ENCODE measurements at places on chromosomes 16 and 17.

- no peak for DNase-seq
These were observed 22.7 kb downstream of the GINS3 start for GRCh38 chr16:58415003-58415402.

DNA sequence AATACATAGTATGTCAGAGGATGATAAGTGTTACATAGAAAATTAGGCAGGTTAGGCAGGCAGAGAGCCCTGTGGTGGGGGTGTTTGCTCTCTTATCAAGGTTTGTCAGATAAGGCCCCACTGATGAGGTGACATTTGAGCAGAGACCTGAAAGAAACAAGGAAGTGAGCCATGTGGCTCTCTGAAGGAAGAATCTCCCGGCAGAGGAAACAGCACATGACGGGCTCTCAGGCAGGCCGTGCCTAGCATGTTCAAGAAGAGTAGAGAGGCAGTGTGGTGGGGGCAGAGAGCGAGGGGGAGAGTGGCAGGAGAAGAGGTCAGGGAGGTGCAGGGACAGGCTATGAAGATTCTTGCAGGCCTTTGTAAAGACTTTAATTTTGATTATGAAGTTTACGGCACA, 82.0 kb upstream of the ASIC2 start:
- DNase-seq: no peak

DNA sequence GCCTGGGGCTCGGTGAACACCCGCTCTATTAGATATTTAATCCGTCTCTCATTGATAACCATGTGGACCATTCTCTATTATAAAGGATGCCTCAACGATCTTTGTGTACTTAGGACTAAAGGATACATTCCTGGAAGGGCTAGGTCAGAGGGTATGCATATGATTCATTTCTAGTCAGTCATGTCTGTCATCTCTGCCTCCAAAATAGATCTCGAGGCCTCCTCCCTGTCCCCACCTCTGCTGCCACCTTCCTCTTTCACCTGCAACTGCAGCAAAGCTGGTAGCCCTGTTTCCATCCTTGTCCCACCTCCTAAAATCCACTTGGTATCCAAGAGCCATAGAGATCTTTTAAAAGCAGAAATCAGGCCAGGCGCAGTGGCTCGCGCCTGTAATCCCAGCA, 121.5 kb downstream of the KATNIP start:
- DNase-seq: peak; percentile 53

DNA sequence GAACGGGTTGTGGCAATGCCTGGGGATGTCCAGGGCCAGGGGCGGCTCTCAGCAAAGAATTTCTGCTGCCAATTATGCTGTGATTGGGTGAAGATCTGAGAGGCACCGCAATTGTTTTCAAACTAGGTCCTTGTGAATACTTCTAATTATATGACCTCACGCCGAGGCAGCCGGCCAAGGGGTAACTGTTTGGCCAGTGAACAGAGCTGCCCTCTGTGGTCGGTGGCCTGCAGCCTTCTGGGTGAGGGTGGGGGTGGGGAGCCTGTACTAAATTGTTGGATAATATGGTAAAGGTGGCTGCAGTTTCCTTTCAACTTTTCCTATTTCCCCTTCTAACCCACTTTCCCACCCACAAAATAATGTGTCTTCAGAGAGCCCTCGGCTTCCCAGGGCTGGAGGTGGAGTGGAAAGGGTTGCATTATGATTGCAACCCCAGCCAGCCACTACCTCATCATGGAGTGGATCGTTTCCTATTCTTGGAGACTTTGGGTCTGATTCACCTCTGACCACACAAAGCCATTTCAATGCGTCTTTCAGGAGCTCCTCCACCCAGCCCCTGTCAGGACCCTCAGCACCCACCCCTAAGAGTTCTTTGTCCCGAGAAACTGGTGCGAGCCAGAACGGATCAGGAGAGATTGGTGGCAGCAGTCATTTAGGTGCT, 2.0 kb upstream of the DNAI2 start:
- no peak for DNase-seq

DNA sequence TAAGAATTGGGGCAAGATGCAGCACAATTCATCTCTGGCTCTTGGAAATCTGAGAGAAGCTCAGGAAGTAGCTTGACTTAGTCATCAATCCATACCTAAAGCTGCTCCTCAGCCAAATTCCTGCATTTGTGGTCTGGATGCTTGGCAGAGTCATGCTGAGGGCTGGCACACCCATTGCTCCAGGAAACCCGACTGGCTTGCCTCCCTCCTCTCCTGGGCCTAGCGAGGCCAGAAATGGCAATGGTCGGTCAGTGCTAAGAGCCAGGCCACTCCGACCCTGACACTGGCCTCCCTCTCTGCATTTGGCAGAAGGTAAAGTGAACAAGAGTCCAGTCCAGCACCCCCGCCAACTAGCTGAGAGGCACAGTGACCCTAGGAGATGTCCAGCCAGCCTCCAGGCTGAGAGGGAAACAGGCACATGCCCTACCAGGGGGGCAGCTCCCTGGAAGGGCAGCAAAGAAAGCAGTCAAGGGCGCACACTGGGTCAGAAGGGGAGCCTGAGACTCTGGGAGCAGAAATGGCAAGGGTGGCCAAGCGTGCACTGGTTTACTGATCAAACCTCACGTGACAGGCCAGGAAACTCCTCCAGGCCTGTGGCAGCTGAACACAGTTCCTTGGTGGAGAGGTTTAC, 10.0 kb downstream of the POLDIP2 start:
- DNase-seq: no peak

DNA sequence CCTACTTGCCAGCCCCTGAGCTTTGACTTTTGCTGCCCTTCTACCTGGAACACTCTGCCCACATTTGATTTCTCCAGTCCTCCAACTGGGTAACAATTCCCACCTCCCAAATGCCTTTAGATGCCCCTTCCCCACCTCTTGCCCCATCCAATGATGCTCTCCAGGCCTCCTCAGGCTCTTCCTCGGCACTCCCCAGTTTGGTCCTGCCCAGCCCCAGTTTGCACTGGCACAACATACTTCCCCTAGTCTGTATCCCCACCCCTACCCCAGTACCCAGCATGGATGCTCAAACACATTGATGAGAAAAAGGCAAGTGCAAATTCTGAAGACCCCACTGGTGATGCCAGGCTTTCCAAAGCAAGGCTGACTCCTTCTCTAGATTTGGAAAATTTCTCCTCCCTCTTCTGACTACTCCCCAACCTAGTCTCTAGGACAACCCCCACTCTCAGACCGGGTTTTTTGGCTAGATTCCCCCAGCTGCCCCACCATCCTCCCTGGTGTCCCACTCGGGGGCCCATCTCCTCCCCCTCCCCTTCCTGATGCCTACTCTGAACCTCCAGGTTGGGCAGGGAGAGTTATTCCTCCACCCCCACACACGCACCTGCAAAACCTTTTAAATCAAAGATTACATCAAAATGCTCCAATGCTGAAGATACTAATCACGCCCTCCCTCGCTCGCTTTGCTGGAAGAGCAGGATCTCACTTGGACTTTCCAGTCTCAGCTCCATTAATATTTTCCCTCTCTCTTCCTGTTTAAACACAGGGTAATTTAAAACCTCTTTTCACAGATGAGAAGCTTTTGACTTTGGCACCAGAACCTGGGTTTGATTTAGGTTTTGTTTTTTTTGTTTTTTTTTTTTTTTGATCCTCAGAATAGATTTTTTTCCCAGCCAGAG, 94.9 kb downstream of the TMEM132E start:
- no peak for DNase-seq

DNA sequence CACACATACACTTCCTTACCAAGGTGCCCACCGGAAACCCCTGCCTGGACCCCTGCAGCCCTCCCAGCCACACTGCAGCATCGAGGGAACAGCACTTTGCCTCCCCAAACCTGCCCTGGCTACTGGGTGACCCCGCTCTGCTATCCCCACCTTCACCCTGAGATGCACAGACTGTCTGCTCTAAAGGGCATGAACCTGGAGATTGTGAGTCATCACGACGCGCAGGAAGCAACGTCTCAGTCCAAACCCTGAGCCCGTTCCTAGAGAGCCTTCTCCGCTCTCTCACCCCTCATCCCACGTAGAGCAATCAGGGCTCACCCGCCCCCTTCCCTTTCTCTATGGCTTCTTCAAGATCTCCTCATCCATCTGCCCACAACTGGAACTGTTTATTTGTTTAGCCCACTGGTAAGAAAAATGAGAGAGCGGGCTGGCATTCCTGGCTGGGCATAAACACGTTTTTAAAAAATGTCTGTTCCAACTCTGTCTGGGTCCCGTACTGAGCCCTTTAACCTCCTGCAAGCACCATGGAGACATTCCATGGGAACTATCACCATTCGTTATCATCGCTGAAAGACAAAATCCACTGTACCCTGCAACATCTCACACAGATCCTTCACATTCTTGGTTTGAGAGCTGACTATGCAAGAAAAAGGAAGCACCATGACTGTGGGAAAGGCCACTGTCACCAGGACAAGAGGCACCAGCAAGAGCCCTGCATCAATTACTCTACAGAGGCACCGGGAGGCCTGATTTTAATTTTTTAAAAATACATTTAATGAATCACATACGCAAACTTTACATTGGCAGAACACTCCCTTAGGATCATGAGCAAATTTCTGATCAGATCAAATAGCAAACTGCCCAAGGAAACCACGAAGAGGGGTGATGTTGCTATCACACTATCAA, 28.2 kb downstream of the ZFHX3 start:
- no peak for DNase-seq

- DNase-seq: peak; percentile 87
These were observed 44.8 kb upstream of the FBXO47 start for GRCh38 chr17:39011907-39012468.

GRCh38 chr17:66679631-66680517, 155.0 kb upstream of the CACNG5 start:
- no peak for DNase-seq

DNA sequence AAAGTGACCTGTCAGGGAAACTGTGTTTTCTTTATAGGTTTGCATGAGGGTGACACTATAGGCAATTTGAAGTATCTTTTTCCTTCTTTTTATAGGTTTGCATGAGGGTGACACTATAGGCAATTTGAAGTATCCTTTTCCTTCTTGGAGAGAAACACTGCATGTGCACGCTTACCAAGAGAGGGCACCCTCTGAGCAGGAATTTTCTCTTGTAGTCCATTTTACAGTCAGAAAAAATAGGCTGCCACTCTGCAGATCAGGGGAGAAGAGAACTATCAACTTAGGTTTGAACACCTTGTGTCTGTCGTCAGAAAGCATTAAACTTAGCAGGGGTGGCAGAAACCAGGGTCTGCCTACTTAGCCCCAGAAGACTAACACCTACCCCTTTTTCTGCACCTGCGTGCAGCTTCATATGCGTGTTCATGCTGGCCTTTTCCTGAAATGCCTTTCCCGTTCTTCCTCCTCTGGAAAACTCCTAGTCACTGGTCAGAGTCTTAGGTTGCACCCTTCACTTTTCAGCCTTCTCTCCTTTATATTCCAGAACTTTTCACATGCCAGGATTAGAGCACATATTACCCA, 16.4 kb upstream of the SMIM36 start:
- peak; percentile 75 for DNase-seq

DNA sequence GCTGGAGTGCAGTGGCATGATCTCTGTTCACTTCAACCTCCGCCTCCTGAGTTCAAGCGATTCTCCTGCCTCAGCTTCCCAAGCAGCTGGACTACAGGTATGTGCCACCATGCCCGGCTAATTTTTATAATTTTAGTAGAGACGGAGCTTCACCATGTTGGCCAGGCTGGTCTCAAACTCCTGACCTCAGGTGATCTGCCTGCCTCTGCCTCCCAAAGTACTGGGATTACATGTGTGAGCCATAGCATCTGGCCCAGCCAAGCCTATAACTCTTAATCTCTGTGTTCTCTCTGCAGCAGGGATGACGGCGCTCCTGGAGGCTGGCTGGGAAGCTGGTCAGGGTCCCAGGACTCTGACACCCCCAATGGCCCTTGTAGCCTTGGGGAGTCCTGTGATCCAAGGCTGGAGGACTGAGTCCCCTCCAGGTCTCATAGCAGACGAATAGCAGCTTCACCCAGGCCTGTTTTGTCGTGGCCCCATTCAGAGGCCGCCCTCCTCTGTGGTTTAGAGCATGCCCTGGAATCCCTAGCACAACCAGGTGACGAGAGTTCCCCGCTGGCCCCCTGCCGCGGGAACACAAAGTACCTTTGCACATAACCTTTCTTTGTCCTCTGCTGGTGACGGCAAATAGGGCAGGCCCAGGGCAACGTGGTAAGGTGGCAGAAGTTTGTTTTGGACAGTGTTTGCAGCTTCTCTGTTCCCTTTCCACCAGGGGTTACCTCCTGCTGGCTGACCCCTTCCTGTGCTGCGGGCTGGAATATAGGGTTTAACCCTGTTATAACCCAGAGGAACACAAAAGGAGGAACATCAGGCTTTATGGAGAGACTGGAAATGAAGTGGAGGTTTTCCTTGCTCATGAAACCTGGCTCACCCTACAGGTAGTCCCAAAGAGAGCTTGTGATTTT, 43.0 kb upstream of the TOB1 start:
- DNase-seq: peak; percentile 76

DNA sequence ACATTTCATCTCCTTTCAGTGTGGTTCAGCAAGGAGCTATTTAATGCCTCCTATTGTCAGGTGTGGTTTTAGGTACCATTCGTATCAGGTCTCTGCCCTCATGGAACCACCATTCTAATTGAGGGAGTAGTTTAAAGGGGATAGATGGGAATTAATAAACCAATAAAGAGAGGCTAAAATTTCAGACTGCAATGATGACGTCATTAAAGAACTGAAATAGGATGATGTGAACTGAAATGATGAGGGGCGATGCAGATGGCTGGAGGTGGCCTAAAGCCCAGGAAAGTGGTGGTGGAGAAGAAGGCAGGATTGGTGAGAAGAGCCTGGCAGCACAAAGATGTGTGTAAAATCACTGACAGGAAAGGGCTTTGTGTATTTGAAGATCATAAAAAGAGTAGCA, 148.9 kb upstream of the RBFOX1 start:
- no peak for DNase-seq

GRCh38 chr17:59378675-59379074, 47.2 kb downstream of the YPEL2 start:
- DNase-seq: no peak

- no peak for DNase-seq
These were observed 46.3 kb downstream of the METRNL start for GRCh38 chr17:83125515-83126274.

- no peak for DNase-seq
These were observed 58.3 kb downstream of the AKAP1 start for GRCh38 chr17:57143361-57143760.

DNA sequence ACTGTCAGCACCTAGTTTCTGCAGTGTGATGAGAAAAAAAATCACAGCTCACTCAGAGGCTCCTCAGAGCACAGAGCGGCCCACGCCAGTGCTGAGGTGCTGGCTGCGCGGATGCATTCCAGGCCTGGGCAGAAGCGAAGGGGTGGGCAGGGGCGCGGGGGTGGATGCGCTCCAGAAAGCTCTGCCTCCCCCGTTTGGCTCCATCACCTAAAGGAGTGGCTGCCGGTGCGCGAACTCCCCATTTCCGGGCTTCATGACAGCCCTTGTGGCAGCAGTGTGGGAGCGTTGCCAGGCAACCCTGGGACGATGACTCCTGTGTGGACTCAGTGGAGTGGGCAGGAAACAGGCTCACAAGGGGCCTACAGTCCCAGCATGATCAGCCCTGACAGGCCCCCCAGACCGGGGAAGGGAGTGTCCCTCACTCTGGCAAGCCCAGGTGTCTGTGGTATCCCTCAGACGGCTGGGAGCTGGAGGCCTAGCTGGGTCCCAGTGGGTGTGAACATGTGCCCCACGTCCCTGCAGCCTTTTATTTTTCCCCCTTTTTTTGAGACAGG, 32.8 kb upstream of the NUDT16L1 start:
- no peak for DNase-seq
